Heart right ventricle (tissue), 16 donors: ENCODE measurements at places on chromosomes 13 and 19. TPM values are rescaled to one million over a fixed set of nuclear protein-coding genes. Genes with fewer than 3 reads are reported as not detected.
A peak's percentile ranks its signal among the peaks of the same experiment; 100 is the strongest.

- peaks cover 9% of the 10 kb centered on the region for H3K4me1 ChIP-seq
- H3K36me3 ChIP-seq = no peaks in the 10 kb centered on the region
- H3K27me3 ChIP-seq = no peaks in the 10 kb centered on the region
- no peak for DNase-seq
- no peak overlapping the region for H3K4me3 ChIP-seq
- H3K27ac ChIP-seq = no peak overlapping the region
Observed at GRCh38 chr13:36101157-36101556, 30.0 kb downstream of the DCLK1 start.

The CEACAM19 gene
- 6.2 TPM for total RNA-seq

DNA sequence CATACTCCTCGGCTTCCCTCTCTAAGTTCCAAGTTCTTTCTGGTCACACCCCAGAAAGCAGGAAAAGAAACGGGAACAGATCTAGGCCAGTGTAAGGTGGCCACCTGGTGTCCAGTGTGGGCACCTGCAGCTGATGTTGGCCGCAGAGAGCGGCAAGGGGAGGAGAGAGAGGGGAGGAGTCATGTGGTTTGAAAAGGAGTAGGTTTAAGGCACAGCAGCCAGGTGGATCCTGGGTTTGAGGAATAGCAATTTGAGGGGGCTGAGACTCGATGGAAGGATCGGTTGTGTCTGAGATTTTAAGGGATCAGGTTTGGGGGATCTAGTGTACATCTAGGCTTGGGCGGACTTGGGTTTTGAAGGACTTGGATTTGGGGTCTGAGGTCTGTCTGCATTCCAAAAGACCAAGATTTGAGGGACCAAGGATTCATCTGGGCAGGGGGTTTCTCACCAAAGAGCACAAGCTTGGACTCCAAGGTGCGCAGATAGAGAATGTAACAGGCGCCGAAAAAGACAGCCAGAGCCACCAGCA, 1.2 kb downstream of the RABAC1 start:
- H3K4me1 ChIP-seq = peaks cover 23% of the 10 kb centered on the region
- peak overlapping the region; percentile 69 for H3K27ac ChIP-seq
- H3K36me3 ChIP-seq = peaks cover 6% of the 10 kb centered on the region
- peak overlapping the region; percentile 100 for H3K4me3 ChIP-seq

GRCh38 chr19:33290956-33291622, 11.2 kb downstream of the CEBPA start:
- no peak for DNase-seq
- H3K4me3 ChIP-seq = no peak overlapping the region
- no peak overlapping the region for H3K27ac ChIP-seq
- peaks cover 19% of the 10 kb centered on the region for H3K27me3 ChIP-seq

GRCh38 chr13:40619479-40619814, 47.0 kb downstream of the FOXO1 start:
- DNase-seq = no peak
- no peaks in the 10 kb centered on the region for H3K36me3 ChIP-seq
- H3K4me3 ChIP-seq = no peak overlapping the region
- peaks cover 46% of the 10 kb centered on the region for H3K4me1 ChIP-seq
- H3K27me3 ChIP-seq = no peaks in the 10 kb centered on the region

DNA sequence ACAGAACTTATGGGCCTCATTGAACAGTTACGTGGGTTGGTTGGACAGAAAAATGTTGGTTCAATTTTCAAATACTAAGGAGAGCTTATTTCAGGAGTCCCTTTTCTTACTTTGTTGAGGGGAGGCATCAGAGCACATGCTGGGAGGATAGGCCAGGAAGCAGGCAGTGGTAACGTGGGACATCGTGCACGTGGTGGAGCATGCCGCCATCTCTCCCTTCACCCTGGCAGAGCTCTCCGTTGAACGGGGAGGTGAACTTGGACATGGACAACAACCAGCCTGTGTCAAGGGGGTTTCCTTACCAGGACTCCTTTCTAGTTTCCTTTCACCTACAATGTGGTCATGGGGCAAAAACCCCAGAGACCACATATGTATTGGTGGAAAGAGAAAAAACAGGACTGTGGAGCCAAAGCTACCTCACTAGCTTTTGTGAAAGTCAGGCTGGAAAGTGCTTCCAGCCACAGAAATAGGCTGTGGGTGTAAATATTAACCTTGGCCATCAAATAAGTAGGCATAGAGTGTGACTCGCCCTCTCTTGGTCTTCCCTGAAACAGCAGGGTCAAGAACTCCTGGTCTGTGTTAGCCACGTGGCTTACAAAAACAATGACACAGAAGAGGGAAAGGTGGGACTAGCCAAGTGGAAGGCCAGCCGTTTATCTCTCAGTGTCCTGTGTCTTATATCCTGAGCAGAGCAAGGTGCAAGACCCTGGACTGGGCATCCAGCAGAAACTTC, 14.4 kb downstream of the MICOS13 start:
- H3K27me3 ChIP-seq = no peaks in the 10 kb centered on the region
- H3K4me3 ChIP-seq = no peak overlapping the region
- no peak for DNase-seq
- no peaks in the 10 kb centered on the region for H3K4me1 ChIP-seq
- H3K27ac ChIP-seq = no peak overlapping the region
- H3K36me3 ChIP-seq = peaks cover 90% of the 10 kb centered on the region

GRCh38 chr13:101880581-101880980, 428.1 kb downstream of the ITGBL1 start:
- no peaks in the 10 kb centered on the region for H3K36me3 ChIP-seq
- H3K4me1 ChIP-seq = no peaks in the 10 kb centered on the region
- no peak overlapping the region for H3K4me3 ChIP-seq
- no peaks in the 10 kb centered on the region for H3K27me3 ChIP-seq

DNA sequence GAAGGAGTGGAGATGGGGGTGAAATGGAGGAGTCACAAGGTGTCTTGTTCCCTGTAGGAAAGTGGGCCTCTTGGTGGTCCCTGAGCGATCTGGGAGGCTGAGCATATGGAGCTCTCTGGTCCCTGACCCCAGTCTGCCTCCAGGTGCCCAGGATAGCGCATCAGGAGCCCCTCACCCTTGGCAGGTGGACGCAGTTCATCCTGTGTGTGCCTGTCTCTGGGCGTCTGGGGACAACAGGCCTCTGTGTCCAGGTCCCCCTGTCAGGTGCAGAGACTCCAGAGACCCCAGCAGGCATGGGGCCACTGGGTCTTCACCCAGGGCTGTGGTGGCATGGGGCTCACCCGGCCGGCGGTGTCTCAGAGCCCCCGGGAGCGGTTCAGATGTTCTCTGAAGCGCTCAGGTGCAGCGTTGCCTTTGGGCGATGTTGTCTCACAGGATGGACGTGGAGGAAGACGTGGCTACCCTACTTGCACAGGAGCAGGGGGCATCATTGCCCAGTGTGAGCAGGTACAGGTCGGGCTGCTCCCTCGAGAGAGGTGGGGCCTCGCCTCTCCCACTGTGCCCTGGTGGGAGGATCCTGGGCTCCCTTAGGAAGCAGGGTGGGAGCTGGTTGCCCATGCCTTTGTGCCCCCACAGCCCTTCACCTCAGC, 58.1 kb upstream of the TPM4 start:
- H3K27me3 ChIP-seq = peaks cover 17% of the 10 kb centered on the region
- no peak overlapping the region for H3K27ac ChIP-seq
- no peaks in the 10 kb centered on the region for H3K36me3 ChIP-seq
- H3K4me1 ChIP-seq = no peaks in the 10 kb centered on the region
- H3K4me3 ChIP-seq = no peak overlapping the region

The PGLYRP2 gene
- total RNA-seq = not detected

DNA sequence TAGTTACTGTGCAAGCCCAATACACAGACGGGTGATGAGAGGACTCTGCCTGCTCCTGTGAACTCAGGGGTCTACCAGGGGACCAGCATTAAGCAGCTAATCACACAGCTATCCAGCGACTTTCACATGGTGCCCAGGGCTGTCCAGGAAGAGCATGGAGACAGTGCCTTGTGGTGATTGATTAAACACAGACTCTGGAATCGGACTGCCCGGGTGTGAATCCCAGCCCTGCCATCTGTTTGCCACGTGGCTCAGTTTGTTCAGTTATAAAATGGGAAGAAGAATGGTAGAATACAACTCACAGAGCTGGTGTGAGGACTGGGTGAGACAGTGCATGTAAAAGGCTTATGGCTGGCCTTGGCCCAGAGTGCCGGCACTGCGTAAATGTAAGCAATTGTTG, 42.1 kb upstream of the NPAS1 start:
- H3K4me3 ChIP-seq = no peak overlapping the region
- no peaks in the 10 kb centered on the region for H3K36me3 ChIP-seq
- DNase-seq = no peak

The KLK3 gene
- not detected for total RNA-seq

- peaks cover 9% of the 10 kb centered on the region for H3K27me3 ChIP-seq
- H3K27ac ChIP-seq = no peak overlapping the region
- no peaks in the 10 kb centered on the region for H3K36me3 ChIP-seq
- H3K4me3 ChIP-seq = no peak overlapping the region
- no peaks in the 10 kb centered on the region for H3K4me1 ChIP-seq
Observed at GRCh38 chr13:52926971-52927370, 78.5 kb upstream of the PCDH8 start.

The WDR87 gene
- total RNA-seq = not detected

- H3K36me3 ChIP-seq = no peaks in the 10 kb centered on the region
- H3K4me3 ChIP-seq = no peak overlapping the region
- H3K27ac ChIP-seq = no peak overlapping the region
- peaks cover 43% of the 10 kb centered on the region for H3K27me3 ChIP-seq
- no peaks in the 10 kb centered on the region for H3K4me1 ChIP-seq
- DNase-seq = no peak
Observed at GRCh38 chr19:51548213-51548651, 16.8 kb upstream of the SIGLEC6 start.

DNA sequence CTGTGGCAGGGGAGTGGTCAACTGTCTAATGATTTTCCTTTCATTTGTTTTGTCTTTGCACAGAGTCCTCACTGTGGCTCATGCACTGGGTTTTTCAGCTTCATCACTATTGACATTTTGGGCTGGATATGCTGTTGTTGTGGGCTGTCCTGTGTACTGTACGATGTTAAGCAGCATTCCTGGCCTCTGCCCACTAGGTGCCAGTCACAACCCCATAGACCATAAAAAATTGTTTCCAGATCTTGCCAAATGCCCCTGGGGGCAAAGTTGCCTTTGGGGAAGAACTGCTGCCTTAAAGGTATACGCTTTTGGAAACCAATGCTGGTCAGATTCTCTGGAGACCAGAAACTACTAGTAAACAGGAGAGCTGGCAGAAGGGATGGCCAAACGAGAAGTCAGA, 310.4 kb downstream of the SPRY2 start:
- no peak for DNase-seq
- H3K4me3 ChIP-seq = no peak overlapping the region
- no peaks in the 10 kb centered on the region for H3K27me3 ChIP-seq
- H3K36me3 ChIP-seq = no peaks in the 10 kb centered on the region
- no peak overlapping the region for H3K27ac ChIP-seq

The CD33 gene
- total RNA-seq = 0.77 TPM

The IGFL1 gene
- not detected for total RNA-seq

DNA sequence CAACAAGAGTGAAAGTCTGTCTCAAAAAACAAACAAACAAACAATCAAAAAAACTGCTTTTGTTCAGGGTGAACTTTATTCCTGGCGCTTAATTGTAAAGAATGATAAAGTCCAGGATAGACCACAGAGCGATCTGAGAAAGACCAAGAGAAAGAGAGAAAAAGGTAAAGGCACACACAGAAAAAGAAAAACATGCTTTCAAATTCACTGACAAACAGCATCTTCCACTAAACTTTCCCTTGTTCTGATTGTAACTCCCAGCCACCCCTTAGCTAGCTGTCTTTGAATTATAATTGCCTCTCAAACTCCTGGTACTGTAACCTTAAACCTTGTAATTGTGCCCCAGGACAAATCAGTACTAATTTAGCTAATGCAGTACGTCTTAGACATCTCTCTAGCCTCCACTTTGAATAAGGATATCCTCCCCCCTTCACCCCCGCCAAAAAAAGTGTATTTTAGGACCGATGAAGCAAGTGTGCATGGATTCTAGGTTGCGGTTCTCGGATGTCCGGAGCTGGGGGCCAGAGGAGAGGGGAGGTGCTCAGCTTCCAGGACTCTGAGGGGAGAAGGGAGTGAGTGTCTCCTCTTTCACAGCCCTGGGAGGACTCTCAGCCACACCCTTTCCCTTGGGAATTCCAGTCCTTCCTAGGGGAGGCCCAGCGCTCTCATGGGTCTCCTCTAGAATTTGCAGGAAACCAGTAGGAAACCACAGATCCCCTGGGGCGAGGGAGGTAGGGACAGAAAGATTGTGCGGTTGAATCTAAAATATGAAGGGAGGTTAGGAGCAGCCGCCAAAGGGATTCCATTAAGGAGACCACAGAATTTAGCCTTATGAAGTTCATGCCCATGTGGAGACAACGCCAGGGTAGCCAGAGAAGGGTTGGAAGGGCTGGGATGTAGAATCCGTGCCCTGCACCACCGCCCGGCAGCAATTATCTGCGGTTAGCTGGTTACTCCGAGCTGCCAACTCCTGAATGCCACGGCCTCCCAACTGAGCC, 19.7 kb downstream of the ZNF536 start:
- peaks cover 26% of the 10 kb centered on the region for H3K27me3 ChIP-seq
- no peak overlapping the region for H3K4me3 ChIP-seq
- no peaks in the 10 kb centered on the region for H3K4me1 ChIP-seq
- no peaks in the 10 kb centered on the region for H3K36me3 ChIP-seq
- H3K27ac ChIP-seq = no peak overlapping the region

- no peak for DNase-seq
- H3K27ac ChIP-seq = no peak overlapping the region
- H3K4me1 ChIP-seq = peaks cover 13% of the 10 kb centered on the region
- no peaks in the 10 kb centered on the region for H3K36me3 ChIP-seq
- H3K27me3 ChIP-seq = no peaks in the 10 kb centered on the region
- no peak overlapping the region for H3K4me3 ChIP-seq
Observed at GRCh38 chr19:48935864-48936263, 2.4 kb downstream of the DHDH start.

DNA sequence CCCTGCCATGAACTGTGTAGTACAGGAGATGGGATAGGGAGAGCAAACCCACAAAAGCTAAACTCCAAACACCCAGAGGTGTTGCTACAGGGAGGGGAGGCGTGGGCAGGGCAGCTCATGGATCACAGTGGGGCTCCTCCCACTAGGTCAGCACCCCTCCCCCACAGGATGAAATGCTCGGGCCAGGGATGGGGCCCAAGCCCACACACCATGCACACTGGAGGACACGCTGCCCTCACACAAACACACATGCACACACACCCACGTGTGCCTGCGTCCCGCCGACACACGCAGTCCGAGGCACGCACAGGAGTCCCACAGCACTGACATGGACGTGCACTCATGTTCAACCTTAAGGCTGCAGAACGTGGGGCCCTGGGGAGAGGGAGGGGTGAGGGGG, 6.0 kb upstream of the CCNP start:
- H3K36me3 ChIP-seq = no peaks in the 10 kb centered on the region
- no peak for DNase-seq
- H3K4me1 ChIP-seq = peaks cover 27% of the 10 kb centered on the region
- H3K27me3 ChIP-seq = no peaks in the 10 kb centered on the region
- no peak overlapping the region for H3K4me3 ChIP-seq

- H3K36me3 ChIP-seq = no peaks in the 10 kb centered on the region
- no peak for DNase-seq
- H3K27ac ChIP-seq = no peak overlapping the region
- no peaks in the 10 kb centered on the region for H3K27me3 ChIP-seq
- no peaks in the 10 kb centered on the region for H3K4me1 ChIP-seq
- no peak overlapping the region for H3K4me3 ChIP-seq
Observed at GRCh38 chr13:102903659-102904407, 58.0 kb downstream of the ERCC5 start.

- no peak for DNase-seq
- H3K27ac ChIP-seq = no peak overlapping the region
- H3K27me3 ChIP-seq = no peaks in the 10 kb centered on the region
Observed at GRCh38 chr13:112466132-112467058, 90.2 kb downstream of the SPACA7 start.
